ENCODE measurements at places on chromosomes 2 and 18.

GRCh38 chr2:55780697-55781096 is 87.1 kb upstream of the PNPT1 start:
- no peak for DNase-seq

GRCh38 chr2:106685180-106685897 is 198.2 kb downstream of the CD8B2 start:
- no peak for DNase-seq

- peak; percentile 6 for DNase-seq
Measured at GRCh38 chr2:70103531-70104061, 16.3 kb downstream of the PCBP1 start.

DNA sequence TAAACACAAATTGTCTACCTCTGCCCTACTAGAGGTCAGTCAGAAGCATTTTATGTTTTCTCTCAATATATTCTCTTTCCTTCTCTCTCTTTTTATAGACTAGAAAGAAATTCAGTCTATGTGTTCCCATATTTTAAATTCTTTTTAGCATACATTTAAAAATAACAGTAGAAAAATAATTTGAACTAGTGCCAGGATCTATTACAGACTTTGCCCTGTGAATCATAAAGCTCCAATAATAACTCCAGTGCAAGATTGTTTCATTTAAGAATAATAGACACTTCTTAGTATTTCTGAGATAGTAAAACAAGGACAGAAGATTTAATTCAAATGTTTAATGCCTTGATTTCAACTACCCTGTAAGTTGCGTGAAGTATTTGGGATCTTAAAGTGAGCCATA is 60.1 kb downstream of the ITGB6 start:
- peak; percentile 50 for DNase-seq

- DNase-seq: no peak
Measured at GRCh38 chr2:41042343-41042742, 590.5 kb upstream of the SLC8A1 start.

DNA sequence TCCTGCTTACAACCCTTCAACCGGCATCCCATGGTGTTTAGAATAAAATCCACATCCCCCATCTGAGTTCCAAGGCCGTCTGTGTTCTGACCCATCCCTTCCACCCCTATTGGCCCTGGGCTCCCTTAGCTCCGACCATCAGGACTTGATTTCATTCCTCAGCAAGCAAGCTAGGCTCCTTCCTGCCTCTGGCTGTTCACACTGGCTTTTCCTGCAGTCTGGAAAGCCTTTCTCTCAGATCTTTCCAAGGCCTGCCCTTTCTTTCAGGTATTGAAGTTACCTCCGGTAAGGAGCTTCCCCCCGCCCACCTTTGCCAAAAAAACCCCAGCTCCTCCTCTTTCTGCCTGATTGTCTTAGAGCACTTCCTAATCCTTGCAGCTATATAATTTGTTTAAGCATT is 86.8 kb downstream of the CLIP4 start:
- no peak for DNase-seq

- no peak for DNase-seq
Measured at GRCh38 chr2:149261692-149262091, 68.7 kb upstream of the LYPD6 start.

- no peak for DNase-seq
Measured at GRCh38 chr2:80058562-80058961, 246.0 kb downstream of the LRRTM1 start.

GRCh38 chr2:71807581-71808451 is 339.8 kb downstream of the CYP26B1 start:
- no peak for DNase-seq

DNA sequence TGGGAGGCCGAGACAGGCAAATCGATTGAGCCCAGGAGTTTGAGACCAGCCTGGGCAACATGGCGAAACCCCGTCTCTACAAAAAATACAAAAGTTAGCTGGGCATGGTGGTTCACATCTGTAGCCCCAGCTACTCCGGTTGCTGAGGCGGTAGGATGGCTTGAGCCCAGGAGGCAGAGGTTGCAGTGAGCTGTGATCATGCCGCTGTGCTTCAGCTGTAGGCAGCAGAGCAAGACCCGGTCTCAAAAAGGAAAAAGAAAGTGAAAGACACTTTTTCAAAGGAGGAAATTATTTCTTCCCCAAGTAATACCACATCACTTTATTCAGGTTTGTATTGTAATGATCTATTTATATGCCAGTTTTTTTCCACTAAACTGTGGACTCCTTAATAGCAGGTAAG is 35.7 kb upstream of the TAF4B start:
- no peak for DNase-seq

GRCh38 chr2:10405448-10405847 is 42.7 kb downstream of the ODC1 start:
- DNase-seq: peak; percentile 97

DNA sequence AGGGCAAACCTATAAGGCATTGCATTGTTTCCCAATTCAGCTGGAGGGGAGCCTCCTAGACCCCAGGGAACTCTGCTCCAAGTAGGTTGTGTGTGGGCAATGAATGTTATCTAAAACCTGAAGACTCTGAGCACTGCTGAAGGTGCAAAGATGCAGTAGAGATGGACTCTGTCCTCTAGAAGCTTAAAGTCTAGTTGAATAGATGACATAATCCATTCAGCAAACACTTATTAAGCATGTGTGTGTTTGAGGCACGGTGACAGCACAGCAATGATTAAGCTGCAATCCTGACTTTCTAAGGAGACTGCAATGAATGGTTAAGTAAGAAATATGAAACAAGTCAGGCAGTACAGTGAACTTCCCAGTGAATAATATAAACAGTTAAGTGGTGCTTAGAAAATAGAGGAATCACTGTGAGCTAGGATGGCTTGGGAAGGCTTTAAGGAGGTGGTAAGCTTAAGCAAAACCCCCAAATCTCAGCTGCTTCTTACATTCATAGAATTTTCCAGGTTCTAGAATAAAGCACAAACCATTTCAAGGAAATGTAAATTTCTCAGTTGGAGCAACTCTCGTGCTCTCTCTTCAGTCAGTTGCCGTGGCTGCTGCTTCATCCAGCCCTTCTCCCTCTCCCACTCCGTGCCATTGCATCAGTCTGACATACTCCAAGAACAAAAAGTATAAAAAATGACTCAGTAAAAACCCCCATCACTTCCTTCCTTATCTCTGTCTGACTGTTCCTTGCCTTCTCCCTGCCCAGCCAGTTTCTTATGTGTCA is 19.1 kb downstream of the MXD1 start:
- DNase-seq: peak; percentile 89

DNA sequence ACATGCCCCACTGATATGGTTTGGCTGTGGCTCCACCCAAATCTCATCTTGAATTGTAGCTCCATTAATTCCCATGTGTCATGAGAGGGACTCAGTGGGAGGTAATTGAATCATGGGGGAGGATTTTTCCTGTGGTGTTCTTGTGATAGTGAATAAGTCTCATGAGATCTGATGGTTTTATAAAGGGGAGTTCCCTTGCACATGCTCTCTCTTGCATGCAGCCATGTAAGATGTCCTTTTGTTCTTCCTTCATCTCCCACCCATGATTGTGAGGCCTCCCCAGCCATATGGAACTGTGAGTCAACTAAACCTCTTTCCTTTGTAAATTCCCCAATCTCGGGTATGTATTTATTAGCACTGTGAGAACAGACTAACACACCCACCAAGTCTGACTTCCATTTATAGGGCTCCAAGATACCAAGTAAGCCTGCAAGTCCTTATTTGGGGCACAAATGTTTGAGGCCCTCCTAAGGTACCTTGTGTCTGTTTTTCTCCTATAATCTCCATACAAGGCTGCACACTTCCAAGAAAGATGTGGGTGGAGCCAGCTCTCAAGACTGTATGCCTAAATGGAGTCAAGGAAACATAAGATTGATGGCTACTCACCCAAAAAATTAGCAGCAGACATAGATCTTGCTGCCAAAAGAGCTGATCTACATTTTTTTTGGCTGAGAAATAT is 364.7 kb downstream of the TXNL1 start:
- peak; percentile 40 for DNase-seq

DNA sequence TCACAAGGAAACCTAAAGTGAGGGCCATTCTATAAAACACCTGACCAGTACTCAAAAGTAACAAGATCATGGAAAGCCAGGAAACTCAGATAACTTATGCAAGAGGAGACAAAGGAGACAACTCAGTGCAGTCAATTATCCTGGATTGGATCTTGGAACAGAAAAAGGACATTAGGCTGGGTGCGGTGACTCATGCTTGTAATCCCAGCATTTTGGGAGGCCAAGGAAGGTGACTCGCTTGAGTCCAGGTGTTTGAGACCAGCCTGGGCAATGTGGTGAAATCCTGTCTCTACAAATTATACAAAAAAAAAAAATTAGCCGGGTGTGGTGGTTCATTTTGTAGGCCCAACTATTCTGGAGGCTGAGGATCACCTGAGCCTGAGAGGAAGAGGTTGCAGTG is 424.5 kb upstream of the SPRED2 start:
- no peak for DNase-seq

DNA sequence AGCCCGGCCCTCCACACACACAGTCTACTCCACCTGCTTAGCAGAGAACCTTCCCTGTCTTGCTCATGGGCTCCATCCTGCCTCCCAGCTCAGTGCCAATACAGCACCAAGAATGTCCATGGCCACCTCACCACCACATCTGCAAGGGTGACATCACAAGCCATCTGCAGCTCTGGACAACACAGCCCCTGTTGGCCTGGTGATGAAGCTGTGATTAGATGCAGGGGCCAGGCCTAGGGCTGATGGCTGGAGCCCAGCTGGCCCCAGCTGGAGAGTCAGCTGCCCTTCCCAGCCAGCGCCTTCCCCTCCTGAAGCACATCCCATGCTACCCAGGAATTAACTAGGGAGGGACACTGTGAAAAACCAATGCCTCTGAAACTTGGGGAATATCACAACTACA is 91.1 kb downstream of the TTC32 start:
- DNase-seq: peak; percentile 32

- peak; percentile 64 for DNase-seq
Measured at GRCh38 chr2:45577441-45577840, 33.6 kb downstream of the SRBD1 start.

DNA sequence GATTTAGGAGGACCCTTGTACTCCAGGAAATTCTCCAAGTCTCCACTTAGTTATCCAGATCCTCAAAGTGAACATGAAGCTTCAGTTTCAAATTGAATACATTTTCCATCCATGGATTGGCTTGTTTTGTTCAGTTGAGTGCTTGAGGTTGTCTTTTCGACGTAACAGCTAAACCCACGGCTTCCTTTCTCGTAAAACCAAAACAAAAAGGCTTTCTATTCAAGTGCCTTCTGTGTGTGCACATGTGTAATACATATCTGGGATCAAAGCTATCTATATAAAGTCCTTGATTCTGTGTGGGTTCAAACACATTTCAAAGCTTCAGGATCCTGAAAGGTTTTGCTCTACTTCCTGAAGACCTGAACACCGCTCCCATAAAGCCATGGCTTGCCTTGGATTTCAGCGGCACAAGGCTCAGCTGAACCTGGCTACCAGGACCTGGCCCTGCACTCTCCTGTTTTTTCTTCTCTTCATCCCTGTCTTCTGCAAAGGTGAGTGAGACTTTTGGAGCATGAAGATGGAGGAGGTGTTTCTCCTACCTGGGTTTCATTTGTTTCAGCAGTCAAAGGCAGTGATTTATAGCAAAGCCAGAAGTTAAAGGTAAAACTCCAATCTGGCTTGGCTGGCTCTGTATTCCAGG is at the start of gene CTLA4:
Gene CTLA4 (plus strand): TSS at position 211 of the 640 bp plus-strand sequence. CDS start 172 bp downstream, at position 383.
- DNase-seq: no peak

GRCh38 chr18:12408247-12408869 is 629 bp downstream of the PRELID3A start:
- DNase-seq: peak; percentile 43

DNA sequence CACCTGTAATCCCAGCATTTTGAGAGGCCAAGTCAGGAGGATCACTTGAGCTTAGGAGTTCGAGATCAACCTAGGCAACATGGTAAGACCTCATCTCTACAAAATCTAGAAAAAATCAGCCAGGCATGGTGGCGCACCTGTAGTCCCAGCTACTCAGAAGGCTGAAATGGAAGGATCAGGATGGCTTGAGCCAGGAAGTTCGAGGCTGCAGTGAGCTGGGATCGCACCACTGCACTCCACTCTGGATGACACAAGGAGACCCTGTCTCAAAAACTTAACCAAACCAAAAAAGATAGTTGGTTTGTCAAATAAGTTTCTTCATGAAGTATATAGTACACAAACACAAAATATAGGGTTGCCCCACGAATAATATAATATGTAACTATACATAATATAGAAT is 197.6 kb downstream of the DPP4 start:
- no peak for DNase-seq

GRCh38 chr18:21099442-21099841 is 12.2 kb downstream of the ROCK1 start:
- no peak for DNase-seq

DNA sequence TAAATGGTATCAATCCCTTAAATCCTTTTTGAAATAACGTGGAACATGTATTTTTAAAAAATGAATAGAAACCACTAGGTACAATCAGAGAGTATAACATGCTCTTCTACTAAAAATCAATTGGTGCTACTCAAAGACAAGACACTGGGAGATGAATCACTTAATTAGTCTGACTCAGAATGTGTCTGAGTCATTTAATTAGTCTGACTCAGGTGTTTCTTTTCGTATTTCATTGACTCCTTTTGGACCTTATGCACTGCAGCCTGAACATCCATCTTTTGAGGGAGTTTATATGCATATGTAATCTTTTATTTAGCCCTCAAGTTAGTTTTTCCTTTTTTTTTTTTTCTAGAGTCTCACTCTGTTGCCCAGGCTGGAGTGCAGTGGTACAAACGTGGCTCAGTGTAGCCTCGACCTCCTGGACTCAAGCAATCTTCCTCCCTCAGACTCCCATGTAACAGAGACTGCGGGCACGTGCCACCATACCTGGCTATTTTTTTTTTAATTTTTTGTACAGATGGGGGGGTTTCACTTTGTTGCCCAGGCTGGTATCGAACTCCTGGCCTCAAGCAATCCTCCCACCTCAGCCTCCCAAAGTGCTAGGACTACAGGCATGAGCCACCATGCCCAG is 26.5 kb downstream of the PPP4R3B start:
- DNase-seq: peak; percentile 84

- DNase-seq: peak; percentile 48
Measured at GRCh38 chr2:39546937-39547336, 109.9 kb upstream of the MAP4K3 start.

- DNase-seq: no peak
Measured at GRCh38 chr18:39862341-39862740, 2092.7 kb upstream of the PIK3C3 start.

- peak; percentile 40 for DNase-seq
Measured at GRCh38 chr2:158004126-158004764, 97.4 kb upstream of the UPP2 start.

GRCh38 chr2:177320596-177320995 is 56.1 kb upstream of the NFE2L2 start:
- DNase-seq: no peak

- no peak for DNase-seq
Measured at GRCh38 chr2:235542733-235543127, 48.9 kb downstream of the AGAP1 start.

- peak; percentile 16 for DNase-seq
Measured at GRCh38 chr2:40359811-40360210, 92.1 kb downstream of the SLC8A1 start.

DNA sequence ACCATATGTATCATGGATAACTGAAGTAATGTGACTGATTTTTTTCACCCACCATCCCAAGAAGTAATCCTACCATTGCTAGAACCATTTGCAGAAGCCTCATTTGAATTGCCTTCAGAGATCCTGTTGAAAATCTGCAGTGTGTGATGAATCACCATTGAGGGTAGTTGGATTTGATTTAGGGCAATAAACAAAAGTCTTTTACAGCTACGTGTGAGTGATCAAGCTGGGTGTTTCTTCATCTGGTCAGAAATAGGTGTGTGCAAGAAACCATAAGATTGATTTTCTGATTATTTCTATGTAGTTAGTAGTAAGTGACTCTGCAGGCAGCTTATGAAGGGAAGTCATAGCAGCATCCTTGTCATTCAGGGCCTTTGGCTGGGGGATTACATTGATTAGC is 159.6 kb downstream of the MGAT5 start:
- DNase-seq: peak; percentile 62
